NCI-H510A (cell line): ENCODE measurements at places on chromosomes 5 and 9.

- no peak for DNase-seq
Observed at GRCh38 chr5:108461628-108462367, 79.9 kb upstream of the FBXL17 start.

- no peak for DNase-seq
Observed at GRCh38 chr5:126938466-126938865, 91.9 kb downstream of the MARCHF3 start.

DNA sequence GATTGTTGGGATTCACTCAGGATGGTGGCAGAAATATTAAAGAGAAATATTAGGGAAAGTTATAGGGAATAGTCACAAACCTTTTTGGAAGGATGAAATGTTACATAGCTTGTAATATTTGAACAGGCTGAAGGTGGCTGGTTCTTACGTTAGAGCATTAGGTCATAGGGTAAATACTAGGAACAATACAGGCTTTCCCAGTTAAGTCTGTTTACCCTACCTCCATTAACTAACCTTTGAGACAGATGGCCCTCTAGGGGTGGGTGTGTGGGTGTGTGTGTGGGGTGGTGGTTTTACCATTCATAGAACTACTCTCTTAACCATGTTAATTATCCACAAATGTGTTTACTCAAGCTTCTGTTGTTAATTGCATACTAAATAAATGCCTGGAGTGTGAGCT is 94.3 kb upstream of the STK32A start:
- DNase-seq = peak; percentile 45

GRCh38 chr9:23825700-23826099 is 340 bp downstream of the ELAVL2 start:
- DNase-seq = no peak

DNA sequence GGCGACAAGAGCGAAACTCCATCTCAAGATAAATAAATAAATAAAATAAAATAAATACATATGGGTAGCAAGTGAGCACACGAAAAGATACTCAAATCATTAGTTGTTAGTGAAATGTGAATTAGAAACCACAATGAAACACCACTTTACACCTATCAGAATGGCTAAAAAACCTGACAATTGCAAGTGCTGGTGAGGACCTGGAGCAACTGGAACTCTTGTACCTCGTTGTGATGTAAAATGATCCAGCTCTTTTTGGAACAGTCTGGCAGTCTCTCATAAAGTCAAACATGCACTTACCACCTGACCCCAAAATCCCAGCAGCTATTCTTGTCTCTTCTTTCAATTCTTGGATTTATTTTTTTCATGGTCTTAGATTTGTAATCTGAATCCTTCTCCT is 69.2 kb upstream of the FBXW11 start:
- DNase-seq = no peak

DNA sequence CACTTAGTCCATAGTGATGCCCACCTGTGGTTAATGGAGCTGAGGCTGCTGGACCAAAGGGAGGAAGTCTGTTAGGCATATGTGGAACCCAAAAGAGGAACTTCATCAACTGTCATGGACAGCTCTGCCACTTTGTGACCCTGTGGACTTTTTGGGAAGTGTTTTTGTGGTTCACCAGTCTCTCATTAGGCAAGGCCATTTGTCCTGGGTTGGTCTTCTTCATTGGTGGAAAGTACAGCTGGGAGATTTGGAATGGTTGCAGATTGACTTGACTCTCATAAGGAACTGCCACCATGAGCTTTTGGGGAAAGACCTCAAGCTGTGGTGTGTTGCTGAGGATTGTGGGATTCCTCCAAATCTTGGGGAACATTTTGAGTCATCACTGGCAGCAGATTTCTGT is 31.9 kb upstream of the IL12B start:
- DNase-seq = no peak

- DNase-seq = no peak
Observed at GRCh38 chr5:64977779-64978178, 209.0 kb downstream of the CWC27 start.

DNA sequence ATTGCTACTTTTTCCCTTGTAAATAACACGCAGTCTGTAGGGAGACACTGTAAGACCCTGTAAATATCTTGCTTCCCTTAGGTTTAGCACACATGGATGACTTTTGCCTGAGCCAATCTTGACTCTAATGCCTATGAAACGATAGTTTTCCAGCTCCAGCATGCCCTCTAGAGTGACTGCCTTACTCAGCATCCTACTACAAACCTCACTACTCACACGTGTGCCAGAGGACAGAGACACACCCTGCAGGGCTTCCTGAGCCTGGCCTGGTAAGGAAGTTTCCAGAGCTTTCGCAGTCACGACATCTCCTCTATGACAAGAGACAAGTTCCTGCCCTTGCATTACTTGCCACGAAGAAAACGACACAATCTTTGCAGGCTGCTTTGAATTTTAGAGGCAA is 138.1 kb downstream of the ATPSCKMT start:
- DNase-seq = no peak

- no peak for DNase-seq
Observed at GRCh38 chr9:33449715-33450114, 2.3 kb upstream of the AQP3 start.

DNA sequence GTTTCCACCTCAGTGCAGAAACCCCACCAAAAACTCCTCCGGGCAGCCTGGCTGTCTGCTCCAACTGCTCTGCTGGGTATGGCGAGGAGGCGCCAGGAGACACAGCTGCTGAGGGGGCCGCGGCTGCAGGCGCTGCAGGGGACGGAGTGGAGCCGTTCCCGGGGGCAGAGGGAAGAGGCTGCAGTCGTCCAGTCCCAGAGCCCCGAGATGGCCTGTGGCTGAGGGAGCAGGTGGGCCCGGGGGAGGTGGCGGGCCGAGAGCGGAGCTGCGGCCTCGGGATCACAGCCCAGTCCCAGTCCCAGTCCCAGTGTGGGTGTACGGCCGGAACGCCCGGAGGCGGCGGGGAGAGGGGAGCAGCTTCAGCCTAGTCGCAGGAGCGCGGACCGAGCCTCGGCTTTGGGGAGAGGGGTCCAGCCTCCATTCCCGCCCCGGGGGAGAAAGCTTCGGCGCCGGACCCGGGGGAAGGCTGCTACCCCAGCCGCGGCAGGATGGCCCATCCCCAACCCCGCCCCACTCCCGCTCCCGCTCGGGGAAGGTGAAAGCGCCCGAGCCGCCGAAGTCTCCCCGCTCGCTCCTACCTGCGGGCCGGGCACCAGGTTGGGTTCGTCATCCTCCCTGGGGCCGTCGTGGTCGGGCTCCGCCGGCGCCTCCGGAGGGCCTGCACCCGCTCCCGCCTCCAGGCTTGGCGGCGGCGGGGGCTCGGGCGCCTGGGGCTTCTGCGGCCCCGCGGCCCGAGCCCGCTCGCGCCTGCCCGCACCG is 513 bp downstream of the FAM193B start:
- DNase-seq = no peak

GRCh38 chr9:131194762-131195161 is 69.4 kb downstream of the NUP214 start:
- DNase-seq = no peak

DNA sequence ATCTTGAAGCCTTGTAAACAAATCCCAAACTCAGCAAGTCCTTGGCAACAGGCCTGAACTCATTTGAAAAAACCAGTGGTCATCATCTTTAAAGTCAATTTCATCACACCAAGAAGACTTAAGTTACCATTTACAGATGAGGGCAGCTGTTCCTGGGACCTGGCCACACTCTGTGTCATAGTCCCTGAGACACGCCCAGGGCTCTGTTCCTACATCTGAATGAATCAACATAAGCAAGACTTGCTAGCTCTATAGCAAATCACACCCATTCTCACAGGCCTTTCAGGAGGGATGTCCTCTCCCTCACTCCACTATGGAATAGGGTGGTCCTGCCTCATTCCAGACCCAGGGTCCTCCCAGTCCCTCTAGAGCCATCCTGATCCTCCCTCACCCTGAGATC is 142.8 kb downstream of the NSG2 start:
- DNase-seq = no peak

- DNase-seq = no peak
Observed at GRCh38 chr5:73135429-73136054, 15.2 kb downstream of the TMEM171 start.
